Brain microvascular endothelial cell (primary cell): ENCODE measurements at places on chromosomes 7 and 10.

GRCh38 chr7:93592588-93593266 is 18.2 kb upstream of the CALCR start:
- no peak for DNase-seq

- DNase-seq, result no peak
These were observed 102.2 kb downstream of the GRM8 start for GRCh38 chr7:127150543-127150942.

DNA sequence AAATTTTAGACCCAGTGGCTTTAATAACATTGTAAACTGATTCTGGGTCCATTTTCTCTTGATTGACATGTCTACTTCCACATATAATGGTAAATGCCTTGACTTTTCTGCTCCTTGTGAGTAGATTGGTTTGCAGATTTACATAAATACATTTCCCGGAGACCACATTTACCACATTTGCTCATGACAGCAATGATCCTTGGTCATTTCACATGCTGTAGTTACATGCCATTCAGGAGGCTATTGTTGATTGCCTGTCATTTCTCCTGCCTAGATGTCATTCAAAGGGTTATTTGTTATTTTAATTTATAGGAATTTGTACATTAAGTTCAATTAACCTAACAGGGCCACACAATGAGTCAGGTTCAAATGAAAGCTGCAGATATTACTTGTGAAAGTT is 280.5 kb downstream of the CNTNAP2 start:
- DNase-seq, result no peak

- no peak for DNase-seq
These were observed 11.0 kb upstream of the RSBN1L start for GRCh38 chr7:77685233-77685632.

DNA sequence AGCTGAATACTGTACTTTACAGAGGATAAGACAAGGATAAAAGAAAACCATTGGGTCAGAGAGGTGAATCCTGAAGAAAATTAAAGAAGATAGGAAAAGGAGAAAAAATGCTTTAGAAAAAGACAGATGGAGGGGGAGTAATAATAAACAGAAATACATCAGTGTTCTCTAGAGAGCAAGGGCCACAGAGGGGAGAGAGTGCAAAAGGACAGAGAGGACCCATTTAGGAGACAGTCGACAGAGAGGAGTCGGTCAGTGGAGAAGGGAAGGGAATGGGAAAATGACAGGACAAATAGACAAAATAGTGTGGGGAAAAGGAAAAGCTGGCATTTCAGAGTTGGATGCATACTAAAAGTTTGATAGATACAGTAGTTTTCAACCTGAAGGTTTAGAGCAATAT is 287.0 kb downstream of the DOCK4 start:
- DNase-seq, result no peak

DNA sequence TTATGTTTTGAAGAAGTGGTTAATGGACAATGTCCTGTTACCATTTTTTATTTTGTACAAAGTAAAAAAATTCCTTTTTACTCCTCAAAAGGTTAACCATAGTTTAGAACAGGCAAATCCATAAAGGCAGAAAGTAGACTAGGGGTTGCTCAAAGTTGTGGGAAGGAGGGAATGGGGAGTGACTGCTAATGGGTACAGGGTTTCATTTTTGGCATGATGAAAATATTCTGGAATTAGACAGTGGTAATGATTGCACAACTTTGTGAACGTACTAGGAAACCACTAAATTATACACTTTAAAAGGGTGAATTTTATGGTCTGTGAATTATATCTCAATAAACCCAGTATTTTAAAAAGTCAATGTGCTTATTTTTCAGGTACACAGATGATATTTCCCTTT is 35.4 kb upstream of the CDK14 start:
- DNase-seq, result no peak

DNA sequence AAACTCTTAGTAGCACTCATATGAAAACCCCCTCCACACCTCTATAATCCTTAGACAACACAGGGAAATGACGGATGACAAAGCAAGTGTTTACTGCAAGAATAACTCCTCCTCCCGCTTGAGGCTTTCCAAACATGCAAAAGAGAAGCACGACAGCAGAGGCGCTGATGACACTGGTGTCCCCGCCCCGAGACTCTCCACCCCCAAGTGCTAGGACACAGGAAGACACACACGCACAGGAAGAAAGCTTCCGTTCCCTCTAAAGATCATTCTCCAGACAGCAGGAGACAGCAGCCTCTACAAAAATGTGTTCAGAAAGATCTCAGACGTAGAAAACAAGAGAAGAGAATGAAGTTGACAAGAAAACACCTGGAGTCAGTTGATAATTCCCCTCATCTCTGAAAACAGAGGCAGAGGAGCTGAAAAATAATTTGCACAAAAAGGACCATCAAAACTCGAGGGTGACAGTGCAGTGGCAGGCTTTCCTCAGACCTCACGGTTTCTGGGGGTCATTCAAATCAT is 90.2 kb downstream of the DLG5 start:
- peak; percentile 63 for DNase-seq

GRCh38 chr7:113202284-113202683 is 83.9 kb upstream of the SMIM30 start:
- DNase-seq, result no peak

DNA sequence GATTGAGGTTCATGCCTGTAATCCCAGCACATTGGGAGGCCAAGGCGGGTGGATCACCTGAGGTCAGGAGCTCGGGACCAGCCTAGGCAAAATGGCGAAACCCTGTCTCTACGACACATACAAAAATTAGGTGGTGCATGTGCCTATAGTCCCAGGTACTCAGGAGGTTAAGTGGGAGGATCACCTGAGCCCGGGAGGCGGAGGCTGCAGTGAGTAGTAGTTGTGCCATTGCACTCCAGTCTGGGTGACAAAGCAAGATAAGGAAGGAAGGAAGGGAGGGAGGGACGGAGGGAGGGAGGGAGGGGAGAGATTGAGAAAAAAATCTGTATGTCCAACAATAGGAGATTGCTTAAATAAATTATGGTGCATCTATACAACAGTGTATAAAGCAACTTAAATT is 13.2 kb downstream of the TLL2 start:
- DNase-seq, result no peak

- DNase-seq, result no peak
These were observed 8.7 kb downstream of the SPRN start for GRCh38 chr10:133415752-133416151.

- no peak for DNase-seq
These were observed 981.5 kb downstream of the SORCS1 start for GRCh38 chr10:106183041-106183440.

DNA sequence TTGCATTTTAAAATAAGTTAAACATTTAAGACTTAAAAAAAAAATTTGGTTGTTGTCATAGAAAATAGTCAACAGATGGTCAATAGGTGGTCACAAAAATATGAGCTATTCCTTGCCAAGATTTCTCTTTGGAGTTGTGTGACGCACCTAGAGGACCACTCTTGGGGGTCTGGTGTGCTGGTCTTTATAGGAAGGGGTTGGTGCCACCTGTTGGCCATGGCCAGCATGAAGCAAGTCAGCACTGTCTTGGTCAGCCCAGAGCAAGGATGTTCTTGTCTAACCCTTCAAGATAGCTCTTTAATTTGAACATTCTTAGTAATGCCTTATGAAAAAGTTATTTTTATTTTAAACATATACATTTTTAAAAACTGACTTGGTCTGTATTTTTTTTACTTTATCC is 267.9 kb upstream of the CNTNAP2 start:
- DNase-seq, result no peak

DNA sequence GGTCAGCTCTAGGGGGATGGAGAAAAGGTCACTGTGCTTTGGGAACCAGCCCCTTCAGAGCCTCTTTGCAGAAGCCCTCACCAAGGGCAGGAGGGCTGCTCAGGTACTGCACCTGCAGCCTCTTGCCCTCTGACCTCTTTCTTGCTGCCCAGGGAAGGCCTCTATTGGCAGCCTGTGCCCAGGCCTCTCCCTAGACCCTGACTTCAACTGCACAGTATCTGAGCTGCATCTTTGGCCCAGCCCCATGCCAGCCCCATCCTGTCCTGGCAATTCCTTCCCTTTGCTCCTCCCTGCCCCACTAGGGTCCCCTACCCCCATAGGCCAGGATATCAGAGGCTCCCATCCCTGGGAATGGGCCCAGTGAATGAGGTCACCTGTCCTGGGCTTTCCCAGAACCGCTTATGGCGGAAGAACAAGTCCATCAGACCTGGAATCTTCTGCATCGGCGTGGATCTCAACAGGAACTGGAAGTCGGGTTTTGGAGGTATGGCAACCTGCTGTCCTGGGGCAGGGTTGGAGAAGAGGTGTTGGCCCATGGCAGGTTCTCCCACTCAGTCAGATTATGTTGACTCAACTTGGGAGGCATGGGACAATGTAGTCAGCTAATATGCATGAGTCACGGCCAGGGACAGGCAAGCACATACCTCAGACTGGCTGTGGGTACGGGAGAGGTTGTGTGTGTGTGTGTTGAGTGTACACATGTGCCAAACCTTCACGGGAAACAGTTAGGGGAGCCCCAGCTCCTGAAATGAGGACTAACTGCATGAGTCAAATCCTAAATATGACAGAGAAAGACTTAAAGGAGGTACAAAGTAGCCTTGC is 17.1 kb upstream of the CPA1 start:
- DNase-seq, result peak; percentile 95

DNA sequence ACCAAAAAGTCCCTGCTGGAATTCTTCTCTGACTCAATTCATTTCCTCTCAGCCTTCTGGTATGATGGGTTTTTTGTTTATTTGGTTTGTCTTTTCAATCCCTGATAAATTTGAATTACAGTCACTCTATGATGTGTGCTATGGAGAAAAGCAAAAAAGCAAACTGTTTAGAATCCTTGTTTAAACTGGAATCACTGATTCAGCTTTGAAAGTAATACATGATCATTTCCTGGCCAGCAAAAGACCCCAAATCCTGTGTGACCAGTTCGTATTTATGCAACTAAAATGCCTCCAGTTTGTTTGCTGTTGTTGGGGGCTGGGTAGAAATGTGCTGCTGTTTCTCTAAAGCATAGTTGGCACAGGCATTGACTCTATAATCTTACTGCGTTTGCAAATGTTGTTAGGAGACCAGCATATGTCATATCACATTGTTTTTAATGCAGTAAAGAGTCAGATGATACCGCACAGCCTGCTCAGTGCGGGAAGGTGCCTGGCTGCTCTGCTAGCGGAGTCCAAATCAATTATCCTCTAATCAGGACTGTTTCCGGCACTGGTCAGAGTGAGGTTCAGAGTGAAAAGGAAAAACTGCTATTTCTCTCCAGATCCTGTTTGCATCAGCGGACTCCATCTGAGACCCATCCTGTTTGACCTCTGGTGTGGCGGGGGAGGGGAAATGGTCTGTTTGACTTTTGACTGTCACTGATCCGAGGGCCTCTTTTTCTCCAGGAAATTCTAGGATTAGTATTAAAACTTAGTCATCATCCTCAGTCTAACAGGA is 40.6 kb upstream of the ADD3 start:
- peak; percentile 68 for DNase-seq

DNA sequence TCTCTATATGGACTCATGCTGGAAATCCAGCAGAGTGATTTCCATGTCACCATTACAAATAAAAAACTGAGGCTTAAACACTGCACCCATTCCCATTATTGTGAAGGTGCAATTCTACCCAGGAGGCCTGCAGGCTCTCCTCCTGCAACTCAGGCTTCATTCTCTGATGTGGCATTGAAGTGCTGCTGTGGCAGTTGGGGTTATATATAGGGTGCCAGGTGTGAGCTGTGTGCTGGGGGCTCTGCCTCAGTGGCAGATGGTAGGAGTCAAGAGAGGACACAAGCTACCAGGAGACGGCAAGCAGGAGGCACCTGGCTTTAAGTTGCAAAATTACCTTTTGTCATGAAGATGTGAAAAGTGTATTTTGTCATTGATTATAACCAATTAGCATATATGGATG is 21.3 kb downstream of the ZNF107 start:
- no peak for DNase-seq

GRCh38 chr10:88787463-88787862 is 15.1 kb upstream of the LIPM start:
- DNase-seq, result no peak

DNA sequence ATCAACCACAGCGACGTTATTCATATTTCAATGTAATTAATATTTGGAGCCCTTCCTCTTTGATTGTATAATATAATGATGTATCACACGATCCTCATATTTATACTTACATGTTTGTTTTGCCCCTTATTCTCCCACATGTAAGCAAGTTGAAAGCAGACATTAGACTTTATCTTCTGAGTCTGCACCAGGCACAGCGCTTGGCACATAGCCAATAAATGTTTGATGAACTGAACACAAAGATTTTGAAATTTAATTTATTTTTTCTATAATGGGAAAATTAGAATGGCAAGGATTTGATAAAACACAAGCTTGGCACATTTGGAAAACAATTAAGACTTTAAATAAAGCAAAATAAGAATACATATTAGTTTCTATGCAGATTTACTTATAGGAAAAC is 31.6 kb downstream of the ZFAND4 start:
- DNase-seq, result no peak

GRCh38 chr10:121631365-121632029 is 33.3 kb upstream of the FGFR2 start:
- DNase-seq, result no peak

- no peak for DNase-seq
These were observed 161.8 kb downstream of the SKIDA1 start for GRCh38 chr10:21363731-21364104.

GRCh38 chr7:132169730-132170129 is 406.5 kb downstream of the PLXNA4 start:
- DNase-seq, result no peak

DNA sequence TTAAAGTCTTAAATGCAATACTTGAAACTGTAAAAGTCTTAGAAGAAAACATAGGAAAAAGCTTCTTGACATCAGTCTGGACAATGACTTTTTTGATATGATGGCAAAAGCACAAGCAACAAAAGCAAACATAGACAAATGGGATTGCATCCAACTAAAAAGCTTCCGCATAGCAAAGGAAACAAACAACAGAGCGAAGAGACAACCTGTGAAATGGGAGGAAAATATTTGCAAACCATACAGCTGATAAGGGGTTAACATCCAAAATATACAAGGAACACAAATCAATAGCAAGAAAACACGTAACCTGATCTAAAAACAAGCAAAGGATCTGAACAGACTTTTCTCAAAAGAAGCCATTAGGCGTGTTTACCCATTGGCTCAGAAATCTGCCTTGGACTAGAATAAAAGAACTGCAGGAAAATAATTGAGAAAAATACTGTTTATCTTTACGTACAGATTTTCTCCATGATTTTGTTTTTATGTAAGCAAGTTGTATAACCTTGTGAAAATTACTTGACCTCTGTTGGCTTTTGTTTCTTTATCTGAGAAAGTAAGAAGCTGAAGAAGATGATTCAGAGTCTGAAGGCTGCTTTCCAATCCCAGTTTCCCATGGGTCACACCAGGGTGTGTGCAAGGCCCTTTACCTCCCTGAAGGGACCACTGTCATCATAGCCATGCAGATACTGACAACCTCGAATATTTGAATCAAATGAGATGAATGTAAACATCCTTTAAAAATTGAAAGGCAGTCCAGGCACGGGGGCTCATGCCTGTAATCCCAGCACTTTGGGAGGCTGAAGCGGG is 99.1 kb upstream of the LANCL2 start:
- no peak for DNase-seq

DNA sequence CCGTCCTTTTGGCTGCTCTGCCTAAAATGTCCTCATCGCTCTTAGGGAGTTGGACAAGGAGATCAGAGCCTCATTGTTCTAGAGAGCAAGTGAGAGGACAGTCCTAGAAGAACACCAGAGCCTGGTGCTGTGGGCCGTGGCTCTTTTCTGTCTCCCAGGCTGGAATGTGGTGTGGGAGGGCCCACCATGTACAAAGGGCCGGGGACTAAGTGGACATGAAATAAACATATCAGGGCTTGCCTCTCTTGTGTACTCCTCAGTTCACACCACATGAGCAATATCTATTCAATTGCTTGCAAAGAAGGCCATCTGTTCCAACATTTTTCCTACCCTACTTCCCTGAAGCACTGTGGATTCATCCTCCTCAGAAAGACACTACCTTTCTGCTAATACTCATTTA is 510.4 kb downstream of the SUGCT start:
- no peak for DNase-seq
